ENCODE measurements at places on chromosomes 1 and 21.

GRCh38 chr1:46041551-46041950, 90.9 kb downstream of the PIK3R3 start:
- DNase-seq: no peak

- no peak for DNase-seq
Measured at GRCh38 chr1:197464044-197464443, 196.0 kb downstream of the CRB1 start.

DNA sequence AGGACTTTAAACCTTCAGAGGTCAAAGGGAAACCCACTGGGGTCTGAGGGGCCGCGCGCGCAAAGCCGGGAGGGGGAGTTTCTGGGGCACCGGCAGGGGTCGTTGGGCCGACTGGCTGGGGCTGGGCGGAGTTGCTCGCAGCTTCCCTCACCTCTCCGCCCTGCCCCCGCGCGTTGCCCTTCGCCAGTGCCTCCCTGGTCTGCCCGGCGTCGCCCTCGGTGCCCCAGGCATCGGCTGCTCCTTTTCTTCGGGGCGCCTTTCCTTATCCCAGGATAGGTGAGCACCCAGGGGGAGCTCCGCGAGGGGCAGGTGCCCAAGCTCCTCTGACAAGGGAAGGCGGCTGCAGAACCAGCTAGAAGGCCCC, 390 bp upstream of the NGF start:
- DNase-seq: no peak

DNA sequence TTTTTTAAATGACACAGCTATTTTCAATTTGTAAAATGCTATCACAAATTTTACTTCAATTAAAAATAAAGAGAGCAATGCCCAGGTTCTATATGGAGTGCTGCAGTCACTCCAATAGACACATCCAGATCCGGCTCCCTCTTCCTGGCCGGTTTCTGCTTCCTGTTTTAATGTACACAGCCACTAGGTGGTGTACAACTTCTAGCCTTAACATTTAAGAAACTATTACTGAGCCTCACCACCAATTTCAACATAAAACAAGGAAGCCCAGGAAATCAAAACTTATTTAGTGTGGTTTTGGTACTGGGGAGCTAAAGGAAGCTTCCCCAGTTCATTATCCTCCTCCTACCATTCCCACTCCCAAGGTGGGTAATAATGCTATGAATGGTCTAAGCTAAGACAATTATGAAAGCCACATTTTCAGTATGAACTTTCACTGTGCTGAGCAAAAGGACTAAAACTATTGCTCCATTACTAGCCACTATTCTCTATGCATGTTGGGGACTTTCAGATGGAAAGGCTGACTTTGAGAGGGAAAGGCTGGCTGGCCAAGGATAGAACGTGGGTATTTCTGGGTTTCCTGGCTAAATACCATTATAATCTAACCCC, 25.5 kb upstream of the MTMR11 start:
- peak; percentile 75 for DNase-seq

GRCh38 chr1:180210008-180210620, 19.9 kb upstream of the LHX4 start:
- DNase-seq: no peak

GRCh38 chr1:100347009-100347966, 5.0 kb upstream of the CDC14A start:
- DNase-seq: no peak
